ENCODE measurements at places on chromosomes 1 and 21.

- no peak for DNase-seq
Measured at GRCh38 chr1:20485527-20486456, at the start of gene CAMK2N1. CAMK2N1 (minus strand) TSS chr1:20486210; CDS start chr1:20485379, 831 bp downstream.

DNA sequence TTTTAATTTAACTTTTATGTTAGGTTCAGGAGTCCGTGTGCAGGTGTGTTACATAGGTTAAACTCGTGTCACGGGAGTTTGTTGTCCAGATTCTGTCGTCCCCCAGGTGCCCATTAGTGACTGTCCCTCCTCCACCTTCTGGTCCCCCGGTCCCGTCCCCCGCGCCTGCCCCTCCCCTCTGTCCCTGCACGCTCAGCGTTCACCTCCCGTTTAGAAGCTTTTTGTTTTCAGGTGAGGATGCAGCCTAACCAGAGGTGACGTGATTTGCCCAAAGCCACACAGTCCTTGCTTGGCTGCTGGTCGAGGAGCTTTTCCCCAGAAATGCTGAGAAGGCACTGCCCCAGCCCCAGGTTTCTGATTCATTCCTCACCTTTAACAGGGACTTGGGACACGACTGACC, 844 bp downstream of the C1orf146 start:
- DNase-seq, result no peak

DNA sequence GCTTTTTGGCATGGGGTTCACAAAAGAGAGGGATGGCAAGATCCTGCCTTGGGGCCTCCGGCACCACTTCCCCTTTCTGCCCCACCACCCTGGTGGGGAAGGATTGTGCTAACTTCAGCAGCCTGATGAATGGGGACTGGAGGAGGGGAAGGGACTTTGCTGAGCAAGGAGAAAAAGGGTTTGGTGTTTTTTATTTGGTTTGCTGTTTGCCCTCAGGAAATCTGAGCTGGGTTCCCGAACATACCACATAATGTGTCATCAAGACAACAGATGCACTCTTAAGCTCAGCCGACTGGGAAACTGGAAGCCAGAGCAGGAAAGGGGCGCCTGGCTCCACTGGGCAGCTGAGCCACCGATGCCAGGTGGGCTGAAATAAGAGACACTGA, 19.8 kb downstream of the OLFML2B start:
- DNase-seq, result no peak

DNA sequence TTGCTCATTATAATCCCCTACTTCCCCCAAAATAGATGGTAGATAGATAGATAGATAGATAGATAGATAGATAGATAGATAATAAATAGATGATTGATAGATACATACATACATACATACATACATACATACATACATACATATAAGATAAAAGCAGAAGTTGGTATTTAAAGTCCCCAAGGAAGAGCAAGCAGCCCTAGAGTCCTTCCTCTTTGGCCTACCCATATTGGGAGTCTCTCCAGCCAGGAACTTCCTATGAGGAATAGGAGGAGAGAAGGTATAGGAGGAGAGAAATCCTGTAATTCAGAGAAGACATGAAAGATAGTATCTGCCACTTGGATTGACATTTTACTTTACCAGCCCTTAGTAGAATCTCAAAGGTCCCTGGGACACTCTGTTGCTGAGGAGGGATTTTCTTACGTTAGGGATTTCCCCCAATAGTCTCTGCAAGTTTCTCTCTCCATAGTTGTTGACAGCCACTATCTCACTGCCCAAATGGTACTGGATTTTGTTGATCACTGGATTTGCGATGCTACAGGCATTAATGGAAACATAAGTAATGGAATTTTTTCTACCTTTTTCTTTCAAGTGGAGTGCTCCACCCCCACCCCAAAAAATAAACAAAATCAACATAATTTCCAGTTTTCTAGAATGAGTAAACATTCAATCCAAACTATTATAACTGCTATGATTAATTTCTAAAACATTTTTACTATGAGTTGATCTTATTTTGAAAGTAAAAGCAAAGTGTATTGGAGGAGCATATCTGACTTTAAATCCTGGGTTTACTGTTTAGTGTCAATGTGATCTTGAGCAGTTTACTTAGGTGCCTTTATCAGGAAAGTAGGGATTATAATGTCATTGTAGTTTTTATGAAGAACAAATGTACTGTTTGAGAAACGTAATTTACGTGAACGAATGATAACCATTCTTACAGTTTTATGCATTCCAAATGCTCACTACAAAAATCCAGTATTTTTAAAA, 93.2 kb upstream of the TNFSF4 start:
- no peak for DNase-seq

DNA sequence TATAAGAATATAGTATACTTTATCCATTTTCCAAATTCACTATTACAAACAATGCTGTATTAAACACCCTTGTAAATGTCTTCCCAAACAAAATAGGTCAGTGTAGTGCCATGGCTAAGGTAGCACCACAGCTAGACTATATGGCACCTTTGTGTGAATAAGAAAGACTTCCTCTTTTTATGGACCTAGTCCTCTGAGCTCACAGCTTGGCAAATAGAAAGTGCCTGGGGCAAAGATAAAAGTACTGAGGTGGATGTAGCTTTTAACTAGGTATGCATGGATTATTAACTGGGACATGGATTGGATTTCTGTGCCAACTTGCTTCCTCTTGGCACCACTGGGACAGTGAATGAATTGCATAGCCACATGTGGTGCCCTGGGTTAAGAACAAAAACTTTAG, 25.0 kb downstream of the HRNR start:
- no peak for DNase-seq

DNA sequence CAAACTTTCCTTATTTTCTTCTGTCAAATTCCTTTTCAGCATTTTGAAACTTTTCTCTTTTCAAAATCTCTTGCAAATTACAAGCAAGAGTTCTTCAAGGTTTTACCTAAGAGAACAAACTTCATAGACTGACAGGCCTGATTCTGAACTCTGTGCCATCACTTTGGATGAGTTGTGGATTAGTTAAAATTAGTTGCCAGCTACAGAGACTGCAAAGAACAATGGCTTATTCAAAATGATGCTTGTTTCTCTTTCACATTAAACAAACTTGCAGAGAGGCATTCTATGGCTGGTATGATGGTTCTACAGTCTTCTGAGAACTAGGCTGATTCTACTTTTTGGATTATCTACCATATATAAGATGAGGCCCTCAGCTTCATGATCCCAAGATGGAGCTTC, 3.8 kb downstream of the LRRC8B start:
- no peak for DNase-seq

GRCh38 chr1:247467129-247467528, 9.2 kb upstream of the OR2B11 start:
- DNase-seq, result no peak

DNA sequence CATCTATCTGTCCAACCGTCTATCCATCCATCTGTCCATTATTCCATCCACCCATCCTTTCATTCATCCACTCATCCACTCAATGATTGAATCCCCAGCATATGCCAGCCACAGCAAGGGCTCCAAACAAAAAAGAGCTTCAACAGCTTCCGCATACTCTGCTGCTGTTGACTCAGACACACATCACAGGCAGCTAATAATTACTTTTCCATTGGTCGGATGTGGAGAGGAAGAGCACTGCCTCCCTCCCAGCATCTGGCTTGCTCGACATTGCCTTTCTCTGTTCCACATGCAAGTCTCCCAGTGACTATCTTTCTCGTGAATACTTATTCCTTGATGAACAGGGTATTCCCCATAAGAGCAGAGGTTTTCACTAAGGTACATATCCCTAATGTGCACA, 176.5 kb downstream of the HIVEP3 start:
- DNase-seq, result no peak

- no peak for DNase-seq
Measured at GRCh38 chr1:202671399-202671798, 38.9 kb downstream of the SYT2 start.

GRCh38 chr1:210185063-210185462, 47.5 kb upstream of the SERTAD4 start:
- no peak for DNase-seq

DNA sequence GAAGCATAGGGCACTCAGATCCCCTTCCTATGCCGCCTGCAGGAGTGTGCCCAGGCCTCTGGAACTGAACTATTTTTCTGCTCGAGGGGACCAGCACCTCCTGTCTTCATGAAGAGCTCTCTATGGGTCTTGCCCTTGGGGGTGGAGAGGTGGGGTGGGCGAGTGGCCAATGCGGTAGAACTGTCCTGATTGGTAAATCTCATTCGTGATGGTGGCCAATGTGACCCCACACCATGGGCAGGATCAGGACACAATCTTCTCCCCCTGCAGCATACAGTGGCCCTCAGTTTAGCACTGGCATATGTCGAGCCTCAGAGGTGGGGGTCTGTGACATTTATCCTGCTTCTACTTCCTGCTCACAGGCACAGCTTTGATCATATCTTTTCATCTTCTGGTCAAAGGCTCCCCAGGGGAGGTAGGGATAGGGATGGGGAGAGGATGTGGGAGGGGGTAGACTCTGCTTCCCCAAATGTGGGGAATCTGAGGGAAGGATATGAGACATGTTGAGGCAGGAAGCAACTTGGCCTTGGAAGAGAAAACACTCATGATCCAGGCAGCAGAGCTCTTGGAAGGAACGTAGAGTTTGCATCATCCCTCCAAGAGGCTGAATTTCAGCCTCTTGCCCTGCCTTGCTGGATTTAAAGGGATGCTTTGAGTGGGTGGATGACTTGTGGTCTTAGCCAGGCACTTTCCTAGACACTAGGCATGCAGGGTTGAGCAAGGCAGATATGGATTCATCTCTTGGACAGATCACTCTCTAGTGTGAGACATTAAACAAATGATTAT, 81.8 kb downstream of the LAMC2 start:
- DNase-seq, result peak; percentile 95

- DNase-seq, result no peak
Measured at GRCh38 chr1:197284966-197285365, 16.9 kb downstream of the CRB1 start.

GRCh38 chr1:10965546-10966226, 46.8 kb upstream of the TARDBP start:
- DNase-seq, result no peak

- DNase-seq, result no peak
Measured at GRCh38 chr1:47865881-47866535, 131.2 kb downstream of the TRABD2B start.

DNA sequence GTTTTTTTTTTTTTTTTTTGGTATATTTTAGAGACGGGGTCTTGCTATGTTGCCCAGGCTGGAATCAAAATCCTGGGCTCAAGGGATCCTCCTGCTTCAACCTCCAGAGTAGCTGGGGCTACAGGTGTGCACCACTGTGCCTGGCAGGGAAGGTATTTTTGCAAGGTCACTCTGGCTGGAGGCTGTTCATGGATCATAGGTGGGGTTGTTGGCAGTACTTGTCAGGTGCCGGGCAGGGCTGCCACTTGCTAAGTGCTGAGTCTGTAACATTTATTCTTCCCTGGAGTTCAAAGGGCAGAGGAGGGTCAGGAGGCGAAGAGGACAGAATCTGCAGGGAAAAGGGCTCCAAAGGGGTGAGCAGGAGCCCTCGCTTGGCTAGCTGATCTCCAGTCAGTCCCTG, 24.1 kb downstream of the A3GALT2 start:
- DNase-seq, result no peak

DNA sequence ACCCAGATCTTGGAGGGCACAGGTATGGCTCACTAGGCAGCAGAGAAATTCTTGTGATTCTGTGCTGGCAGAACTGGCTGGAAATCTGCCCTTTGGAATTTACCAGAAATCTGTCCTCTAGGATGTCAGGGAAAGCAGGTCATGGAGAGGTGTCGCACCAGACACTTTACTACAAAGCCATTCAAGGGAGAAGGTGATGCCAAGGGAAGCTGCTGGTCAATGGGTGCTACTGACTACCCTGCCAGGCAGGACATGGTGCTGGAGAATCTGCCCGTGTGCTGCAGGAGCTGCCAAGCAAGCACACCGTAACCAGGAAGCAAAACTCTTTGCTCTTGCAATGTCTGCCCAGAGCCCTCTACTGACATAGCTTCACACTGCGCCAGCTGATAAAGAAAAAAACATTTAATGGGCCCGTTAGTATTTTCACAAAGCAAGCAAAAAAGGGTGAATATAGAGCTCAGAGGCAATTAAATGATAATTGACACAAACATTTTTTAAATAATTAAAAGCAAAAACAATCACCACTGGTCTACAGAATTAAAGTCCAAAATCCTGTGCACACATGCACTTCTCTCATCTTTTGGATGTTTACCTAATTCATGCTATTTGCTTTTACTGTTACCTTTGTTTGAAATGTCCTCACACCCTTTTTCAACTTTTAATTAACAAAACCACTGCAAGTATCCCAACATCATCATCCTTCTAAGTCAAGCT, 7.2 kb upstream of the FBXO28 start:
- no peak for DNase-seq

- DNase-seq, result no peak
Measured at GRCh38 chr1:161039546-161039945, 782 bp upstream of the TSTD1 start.

- DNase-seq, result peak; percentile 91
Measured at GRCh38 chr1:33255347-33256220, 708 bp upstream of the ZNF362 start.

DNA sequence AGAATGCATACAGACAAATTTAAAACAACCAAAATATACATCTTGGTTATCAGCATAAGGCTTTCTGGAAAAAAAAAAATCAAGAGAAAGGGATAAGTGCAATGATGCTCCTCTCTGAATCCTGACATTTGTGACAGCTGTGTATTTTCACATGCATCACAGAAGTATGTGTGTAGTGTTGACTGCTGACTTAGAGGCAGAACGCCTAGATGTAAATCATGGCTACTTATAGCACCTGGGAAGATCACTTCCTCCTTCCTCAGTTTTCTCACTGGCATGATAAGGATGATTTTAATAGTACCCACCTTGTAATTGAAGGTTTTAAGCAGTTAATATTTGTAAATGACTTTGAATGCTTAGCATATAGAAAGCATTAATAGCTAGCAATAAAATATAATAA, 112.5 kb downstream of the MRPL39 start:
- DNase-seq, result no peak

- DNase-seq, result no peak
Measured at GRCh38 chr1:70140894-70141293, 64.5 kb downstream of the LRRC40 start.

DNA sequence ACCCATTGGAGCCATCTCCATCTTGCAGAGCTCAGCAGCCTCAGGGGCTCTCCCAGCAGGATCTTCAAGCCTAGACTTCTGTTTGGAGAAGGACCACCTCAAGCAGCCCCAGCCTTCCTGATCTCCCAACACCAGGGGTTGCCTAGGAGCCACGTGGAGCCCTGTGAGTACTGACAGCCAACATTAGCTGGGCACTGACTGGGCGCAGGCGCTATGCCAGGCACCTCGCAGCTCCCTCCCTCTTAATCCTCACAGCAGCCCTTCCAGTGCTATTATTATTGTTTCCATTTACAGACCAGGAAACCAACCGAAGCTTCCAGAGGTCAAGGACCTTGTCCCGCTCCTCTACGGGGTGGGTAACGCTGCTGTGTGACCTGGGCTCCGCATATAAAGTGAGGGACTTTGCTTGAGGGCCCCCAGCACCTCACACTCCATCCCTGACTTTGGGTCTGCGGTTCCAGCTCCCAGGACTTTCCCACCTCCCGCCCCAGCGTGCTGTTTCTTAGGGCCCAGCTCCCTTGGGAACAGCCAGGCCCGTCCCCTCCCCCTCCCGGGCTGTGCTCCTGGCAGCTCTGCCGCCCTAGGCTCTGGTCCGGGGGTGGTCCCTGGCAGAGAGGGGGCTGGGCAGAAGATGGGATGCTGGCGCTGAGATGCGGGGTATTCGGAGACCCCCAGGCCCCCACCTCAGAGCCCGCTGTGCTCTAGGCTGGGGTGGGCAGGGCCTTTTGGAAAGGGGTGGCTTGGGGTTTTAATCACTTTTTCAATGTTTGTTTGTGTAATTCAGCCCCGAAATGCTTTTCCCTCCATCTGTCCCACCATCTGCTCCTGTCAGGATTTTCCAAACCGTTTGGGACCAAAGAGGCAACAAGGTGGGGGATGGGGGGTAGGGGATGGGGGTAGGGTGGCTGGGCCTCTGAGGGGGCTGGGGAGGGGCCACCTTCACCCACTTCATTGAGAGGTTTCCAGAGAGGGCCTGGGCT, 4.1 kb upstream of the HPCA start:
- no peak for DNase-seq

Data from vagina (tissue), 2 donors.